CD4-positive, alpha-beta memory T cell (primary cell): ENCODE measurements at places on chromosomes 12 and 14.

DNA sequence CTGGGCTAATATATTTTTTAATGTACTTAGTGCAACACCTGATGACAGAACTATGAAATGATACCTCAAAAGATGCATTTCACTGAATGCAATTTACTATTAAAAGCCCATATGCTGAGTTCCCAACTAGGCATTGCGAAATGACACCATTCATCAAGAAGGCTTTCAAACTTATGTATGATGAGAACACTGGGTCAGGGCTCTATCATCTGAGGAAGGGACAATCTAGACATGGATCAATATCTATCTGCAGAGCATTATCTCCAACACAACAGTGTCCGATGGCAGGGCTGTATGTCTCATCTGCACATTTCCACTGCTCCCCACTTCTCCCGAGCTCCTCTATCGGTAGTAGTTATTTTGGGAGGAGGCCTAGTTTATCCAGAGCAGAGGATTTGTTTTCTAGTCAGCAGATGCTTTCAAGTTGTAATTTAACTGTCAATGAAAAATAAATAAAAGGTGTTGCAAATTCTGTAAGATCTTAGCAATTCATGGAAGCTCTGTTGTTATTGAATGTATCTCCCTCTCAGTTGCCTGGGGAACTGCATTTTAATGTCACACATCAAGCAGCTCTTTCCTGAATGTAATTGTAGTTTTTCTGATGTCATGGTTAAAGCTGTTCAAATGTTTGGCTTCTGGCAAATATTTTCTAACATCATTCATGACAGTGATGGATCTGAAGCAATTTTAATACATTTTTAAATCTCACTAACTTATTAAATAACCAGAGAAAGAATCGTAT, 7.4 kb upstream of the GCH1 start:
- no peak for DNase-seq
- H3K4me3 ChIP-seq, result no peak overlapping the region
- H3K4me1 ChIP-seq, result peaks cover 12% of the 10 kb centered on the region
- H3K36me3 ChIP-seq, result no peaks in the 10 kb centered on the region

GRCh38 chr12:13204428-13204827, 7.9 kb downstream of the EMP1 start:
- peaks cover 9% of the 10 kb centered on the region for H3K4me1 ChIP-seq
- DNase-seq, result no peak
- no peaks in the 10 kb centered on the region for H3K27me3 ChIP-seq
- no peak overlapping the region for H3K27ac ChIP-seq

- no peak overlapping the region for H3K4me3 ChIP-seq
- no peaks in the 10 kb centered on the region for H3K4me1 ChIP-seq
- no peak for DNase-seq
- no peaks in the 10 kb centered on the region for H3K27me3 ChIP-seq
- H3K27ac ChIP-seq, result no peak overlapping the region
- H3K36me3 ChIP-seq, result no peaks in the 10 kb centered on the region
Observed at GRCh38 chr12:83190631-83191390, 504.1 kb downstream of the TMTC2 start.

GRCh38 chr12:31794745-31795144, 65.9 kb upstream of the AMN1 start:
- H3K4me1 ChIP-seq, result peaks cover 35% of the 10 kb centered on the region
- H3K4me3 ChIP-seq, result no peak overlapping the region
- no peaks in the 10 kb centered on the region for H3K27me3 ChIP-seq
- DNase-seq, result no peak

- no peaks in the 10 kb centered on the region for H3K27me3 ChIP-seq
- H3K4me1 ChIP-seq, result no peaks in the 10 kb centered on the region
- DNase-seq, result no peak
Observed at GRCh38 chr12:122048151-122048550, 26.5 kb downstream of the BCL7A start.

DNA sequence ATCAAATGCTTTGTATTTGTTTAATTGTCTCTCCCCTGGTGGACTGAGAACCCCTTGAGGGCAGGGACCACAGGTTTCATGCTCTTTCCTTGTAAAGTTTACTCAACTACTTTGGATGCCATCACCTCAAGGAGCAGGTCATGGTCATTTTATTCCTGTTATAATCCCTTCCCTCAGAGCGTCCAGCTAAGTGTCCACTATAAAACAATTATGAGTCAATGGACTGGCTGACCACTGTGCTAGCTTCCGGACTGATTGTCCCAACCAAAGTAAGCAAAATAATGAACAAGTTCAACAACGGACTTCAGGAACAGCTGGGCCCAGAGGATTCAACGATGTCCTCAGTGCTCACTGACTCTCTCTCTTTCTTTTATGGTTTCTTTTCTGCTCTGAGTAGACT, 18.2 kb downstream of the AK7 start:
- no peaks in the 10 kb centered on the region for H3K36me3 ChIP-seq
- H3K4me1 ChIP-seq, result no peaks in the 10 kb centered on the region
- H3K27ac ChIP-seq, result no peak overlapping the region
- no peaks in the 10 kb centered on the region for H3K27me3 ChIP-seq
- H3K4me3 ChIP-seq, result no peak overlapping the region

DNA sequence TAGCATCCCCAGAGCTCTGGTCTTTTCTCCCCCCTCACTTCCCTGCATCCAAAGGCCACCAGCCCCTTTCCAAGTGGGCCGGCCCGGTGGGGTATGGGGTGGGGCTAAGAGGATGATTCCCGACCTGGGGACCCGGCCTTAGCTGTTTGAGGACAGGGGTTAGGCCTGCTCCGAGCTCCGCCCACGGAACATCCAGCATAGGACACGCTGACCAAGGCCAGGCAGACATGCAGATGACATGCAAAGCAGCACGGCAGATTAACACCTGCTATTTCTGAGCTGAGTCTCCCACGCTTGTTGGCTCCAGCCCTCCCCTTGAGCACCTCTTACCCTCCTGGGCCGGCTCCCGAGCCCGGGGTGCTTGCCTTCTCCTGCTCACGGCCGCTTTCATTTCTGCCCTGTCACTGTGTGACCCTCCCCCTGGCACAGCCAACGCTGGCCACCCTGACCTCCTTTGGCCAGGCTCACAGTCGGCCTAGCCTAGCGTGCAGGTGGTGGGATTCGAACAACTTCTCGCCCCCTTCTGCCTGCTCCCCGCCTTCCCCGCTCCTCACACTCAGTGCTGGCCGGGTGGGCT, 40.2 kb downstream of the TEAD4 start:
- no peaks in the 10 kb centered on the region for H3K27me3 ChIP-seq
- H3K4me3 ChIP-seq, result no peak overlapping the region
- H3K36me3 ChIP-seq, result no peaks in the 10 kb centered on the region
- no peak overlapping the region for H3K27ac ChIP-seq

DNA sequence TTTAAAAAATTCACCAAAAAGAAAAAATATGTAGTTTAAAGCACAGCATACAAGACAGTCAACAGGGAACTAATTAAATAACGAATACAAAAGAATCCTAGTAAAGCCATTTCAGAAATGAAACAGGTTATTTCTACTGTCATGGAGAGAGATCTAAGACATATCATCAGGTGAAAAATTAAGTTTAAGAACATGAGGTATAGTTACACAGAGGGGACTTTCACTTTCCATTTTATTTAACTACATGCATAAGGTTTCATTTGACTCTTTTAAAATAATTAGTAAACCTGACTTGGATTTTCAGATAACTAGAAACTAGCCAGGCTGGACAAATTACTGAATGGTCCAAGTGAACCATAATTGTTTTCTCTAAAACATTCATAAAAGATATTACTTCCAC, 11.3 kb downstream of the SEC23A start:
- no peak overlapping the region for H3K27ac ChIP-seq
- DNase-seq, result no peak
- peaks cover 21% of the 10 kb centered on the region for H3K36me3 ChIP-seq

DNA sequence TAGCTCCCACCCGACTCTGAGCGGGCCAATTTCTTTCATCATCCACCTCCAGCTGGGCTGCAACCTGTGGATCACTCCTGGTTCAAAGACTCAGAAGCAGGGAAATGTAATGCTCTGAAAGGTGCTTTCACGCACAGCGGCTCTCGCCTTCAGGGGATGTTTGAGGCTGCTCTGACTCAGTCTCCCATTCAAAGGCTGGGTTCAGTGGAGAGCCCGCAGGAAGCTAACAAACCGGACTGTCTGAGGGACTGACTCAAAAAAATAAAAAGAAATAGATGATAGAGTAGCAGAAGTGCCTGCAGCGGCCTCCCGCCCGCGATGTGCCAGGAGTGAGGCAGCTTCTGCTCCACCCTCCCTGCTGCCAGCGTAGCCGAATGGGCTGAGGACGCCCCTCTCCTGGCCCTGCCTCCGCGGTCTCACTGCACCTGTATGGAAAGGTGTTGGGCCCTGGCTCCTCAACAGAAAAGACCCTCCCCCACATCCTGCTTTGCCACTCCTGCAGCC, 98.0 kb downstream of the GCH1 start:
- DNase-seq, result no peak
- no peak overlapping the region for H3K4me3 ChIP-seq
- no peaks in the 10 kb centered on the region for H3K36me3 ChIP-seq
- H3K27me3 ChIP-seq, result no peaks in the 10 kb centered on the region

- H3K27ac ChIP-seq, result no peak overlapping the region
- H3K36me3 ChIP-seq, result no peaks in the 10 kb centered on the region
- H3K27me3 ChIP-seq, result no peaks in the 10 kb centered on the region
- DNase-seq, result no peak
Observed at GRCh38 chr12:55970775-55971174, 3.1 kb upstream of the RAB5B start.

- H3K27me3 ChIP-seq, result no peaks in the 10 kb centered on the region
- no peak overlapping the region for H3K4me3 ChIP-seq
- no peaks in the 10 kb centered on the region for H3K36me3 ChIP-seq
- no peak overlapping the region for H3K27ac ChIP-seq
- H3K4me1 ChIP-seq, result no peaks in the 10 kb centered on the region
Observed at GRCh38 chr12:59173695-59174094, 253.4 kb upstream of the LRIG3 start.

DNA sequence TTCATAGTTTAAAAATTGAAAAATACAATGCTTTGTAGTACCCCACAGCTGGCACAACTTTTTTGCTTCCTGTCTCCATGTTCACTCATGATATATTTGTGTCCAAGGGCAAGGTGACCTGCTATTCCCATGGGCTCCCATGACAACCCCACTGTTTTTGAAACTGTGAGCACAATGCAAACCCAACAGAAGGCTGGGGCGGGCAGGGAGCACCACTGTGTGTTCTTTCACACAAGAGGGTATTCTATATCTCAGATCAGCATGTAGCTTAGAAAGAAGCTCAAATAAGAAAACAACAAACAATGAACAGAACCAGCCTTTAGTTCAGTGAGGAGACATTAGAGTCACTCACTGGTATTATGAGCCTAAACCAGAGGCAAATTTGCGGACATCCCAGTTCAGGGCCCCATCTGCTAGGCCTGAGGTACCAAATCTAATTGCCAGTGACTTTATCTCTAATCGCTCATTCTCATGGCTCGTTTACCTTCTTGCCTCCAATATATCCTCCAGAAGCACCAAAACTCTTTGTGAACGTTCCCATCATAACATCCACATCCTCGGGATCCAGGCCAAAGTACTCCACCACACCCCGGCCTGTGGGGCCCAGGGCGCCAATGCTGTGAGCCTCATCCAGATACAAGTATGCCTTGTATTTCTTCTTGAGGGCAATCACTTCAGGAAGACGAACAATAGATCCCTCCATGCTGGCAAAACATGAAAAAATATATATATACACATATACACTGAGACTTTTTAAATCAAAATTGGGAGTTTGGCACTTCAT, 56.4 kb upstream of the ISM2 start:
- H3K27me3 ChIP-seq, result no peaks in the 10 kb centered on the region
- no peak for DNase-seq
- H3K4me1 ChIP-seq, result peaks cover 5% of the 10 kb centered on the region
- peaks cover 25% of the 10 kb centered on the region for H3K36me3 ChIP-seq
- no peak overlapping the region for H3K27ac ChIP-seq

DNA sequence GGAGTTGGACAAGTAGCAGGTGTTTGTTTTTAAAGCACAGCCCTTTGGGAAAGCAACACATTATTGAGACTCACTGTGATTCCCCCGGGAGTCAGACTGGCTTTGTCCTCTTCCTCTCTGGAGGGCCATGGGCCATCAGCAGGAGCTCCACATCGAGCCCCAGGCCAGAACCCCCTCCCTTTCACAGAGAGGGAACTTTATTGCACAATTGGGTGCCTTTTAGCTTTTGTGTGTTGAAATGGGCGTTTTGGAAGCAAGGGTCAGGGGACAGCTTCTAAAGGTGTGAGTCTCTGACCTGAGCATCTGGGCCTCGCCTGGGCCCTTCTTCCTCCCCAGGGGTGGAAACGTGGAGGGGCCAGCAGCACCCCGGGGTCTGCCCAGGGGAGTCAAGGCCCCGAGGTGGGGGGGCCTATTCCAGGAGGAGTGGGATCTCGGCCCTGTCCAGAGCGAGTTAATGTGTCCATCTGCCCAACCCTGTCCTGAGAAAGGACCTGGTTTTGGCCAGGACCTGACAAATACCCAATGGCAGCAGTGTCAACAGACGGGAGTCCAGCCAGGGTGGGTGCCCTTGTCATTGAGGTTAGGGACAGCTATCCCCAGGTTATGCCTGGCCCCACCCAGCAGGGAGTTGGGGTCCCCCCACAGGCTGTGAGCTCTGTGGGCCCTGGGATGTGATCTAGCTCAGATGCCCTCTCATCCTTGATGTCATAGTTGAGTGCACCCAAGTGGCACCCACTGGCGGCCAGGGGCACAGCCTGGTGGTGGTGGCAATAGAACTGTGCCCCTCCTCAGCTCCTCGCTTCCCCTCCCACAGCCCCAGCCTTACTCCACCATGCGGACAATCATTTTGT, 37.1 kb downstream of the SLC8B1 start:
- H3K27me3 ChIP-seq, result no peaks in the 10 kb centered on the region
- DNase-seq, result no peak
- no peak overlapping the region for H3K27ac ChIP-seq
- H3K36me3 ChIP-seq, result peaks cover 17% of the 10 kb centered on the region
- no peak overlapping the region for H3K4me3 ChIP-seq

GRCh38 chr14:98877065-98877464, 394.9 kb downstream of the BCL11B start:
- no peak for DNase-seq
- H3K36me3 ChIP-seq, result no peaks in the 10 kb centered on the region
- H3K4me1 ChIP-seq, result no peaks in the 10 kb centered on the region
- no peak overlapping the region for H3K4me3 ChIP-seq
- H3K27ac ChIP-seq, result no peak overlapping the region

GRCh38 chr12:64681200-64682052, 71.1 kb downstream of the RASSF3 start:
- H3K27ac ChIP-seq, result peak overlapping the region; percentile 75
- H3K4me1 ChIP-seq, result peaks cover 100% of the 10 kb centered on the region
- no peaks in the 10 kb centered on the region for H3K27me3 ChIP-seq
- DNase-seq, result no peak
- peak overlapping the region; percentile 0 for H3K4me3 ChIP-seq

- peak overlapping the region; percentile 31 for H3K4me3 ChIP-seq
- H3K27ac ChIP-seq, result peak overlapping the region; percentile 89
- no peaks in the 10 kb centered on the region for H3K27me3 ChIP-seq
- H3K4me1 ChIP-seq, result peaks cover 94% of the 10 kb centered on the region
- no peaks in the 10 kb centered on the region for H3K36me3 ChIP-seq
- DNase-seq, result peak; percentile 29
Observed at GRCh38 chr14:61330511-61330910, 9.1 kb downstream of the PRKCH start.
